Fibroblast of the aortic adventitia (primary cell): ENCODE measurements at places on chromosomes 4 and X. TPM values are rescaled to one million over a fixed set of nuclear protein-coding genes. Genes with fewer than 3 reads are reported as not detected.

Gene NDP
- 0.41 and 2.9 TPM in 2 replicates for total RNA-seq

Gene IL1RAPL2
- 0.27 TPM in 1 of 2 replicates, not detected in the other for total RNA-seq

Gene DGAT2L6
- total RNA-seq: not detected in 2 replicates

Gene SLC34A2
- not detected in 2 replicates for total RNA-seq

Gene PRR32
- not detected in 2 replicates for total RNA-seq

Gene AFF2
- total RNA-seq: 0.33 and 6.6 TPM in 2 replicates

Gene C4orf51
- not detected in 2 replicates for total RNA-seq

Gene ATOH1
- not detected in 2 replicates for total RNA-seq

Gene CD38
- total RNA-seq: 0.33 TPM in 1 of 2 replicates, not detected in the other

Gene MAP7D2
- 0.18 and 1.2 TPM in 2 replicates for total RNA-seq

Gene UCP1
- not detected in 2 replicates for total RNA-seq

Gene CYSLTR1
- 1.3 TPM in 1 of 2 replicates, not detected in the other for total RNA-seq

Gene DUX4
- total RNA-seq: not detected in 2 replicates

Gene PNMA5
- total RNA-seq: not detected in 2 replicates

Gene FAM149A
- total RNA-seq: 10.8 and 15.6 TPM in 2 replicates

Gene CBLL2
- total RNA-seq: not detected in 2 replicates

Gene PAPSS1
- total RNA-seq: 62.0 and 174 TPM in 2 replicates

Gene WFS1
- total RNA-seq: 9.7 and 14.3 TPM in 2 replicates

Gene NXF2
- total RNA-seq: not detected in 2 replicates

Gene F9
- total RNA-seq: not detected in 2 replicates

Gene ADH1C
- total RNA-seq: 1.4 and 24.3 TPM in 2 replicates

Gene TBX22
- total RNA-seq: not detected in 2 replicates

Gene FAAH2
- total RNA-seq: under 0.01 TPM in 1 of 2 replicates, not detected in the other

Gene STPG2
- 0.18 TPM in 1 of 2 replicates, not detected in the other for total RNA-seq

Gene IKBKG
- total RNA-seq: 17.1 and 37.2 TPM in 2 replicates

Gene ARR3
- not detected in 2 replicates for total RNA-seq

Gene GRPR
- total RNA-seq: not detected in 2 replicates

Gene SOWAHD
- not detected in 2 replicates for total RNA-seq

Gene BST1
- 19.7 and 54.9 TPM in 2 replicates for total RNA-seq

Gene CT45A2
- total RNA-seq: not detected in 2 replicates

Gene CXCL3
- total RNA-seq: 0.09 TPM in 1 of 2 replicates, not detected in the other

Gene CFAP99
- total RNA-seq: not detected in 2 replicates

Gene CFAP47
- not detected in 2 replicates for total RNA-seq

Gene KLHL4
- total RNA-seq: 5.0 and 10.0 TPM in 2 replicates

Gene AFP
- total RNA-seq: 0.90 TPM in 1 of 2 replicates, not detected in the other

Gene SULT1E1
- total RNA-seq: 0.41 and 1.7 TPM in 2 replicates
